Activated naive CD4-positive, alpha-beta T cell (primary cell): ENCODE measurements at places on chromosomes 5 and 9.

DNA sequence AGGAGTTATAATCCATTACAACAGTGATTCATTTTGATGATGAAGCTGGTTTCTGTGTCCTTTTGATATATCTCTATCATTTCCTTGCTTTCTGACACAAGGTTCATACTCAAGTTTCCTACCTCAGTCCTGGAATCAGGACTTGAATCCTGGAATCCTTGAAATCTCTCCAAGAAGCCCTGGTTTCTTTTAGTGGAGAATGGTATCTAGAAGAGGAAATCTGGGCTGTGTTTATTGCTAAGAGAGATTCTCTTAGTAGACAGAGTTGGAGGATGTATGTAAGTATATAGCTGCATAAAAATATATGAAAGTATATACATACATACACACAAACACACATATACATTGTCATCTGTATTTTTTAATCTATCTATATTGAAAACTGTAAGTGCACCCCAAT is 114.4 kb downstream of the GCNT1 start:
- DNase-seq: no peak

DNA sequence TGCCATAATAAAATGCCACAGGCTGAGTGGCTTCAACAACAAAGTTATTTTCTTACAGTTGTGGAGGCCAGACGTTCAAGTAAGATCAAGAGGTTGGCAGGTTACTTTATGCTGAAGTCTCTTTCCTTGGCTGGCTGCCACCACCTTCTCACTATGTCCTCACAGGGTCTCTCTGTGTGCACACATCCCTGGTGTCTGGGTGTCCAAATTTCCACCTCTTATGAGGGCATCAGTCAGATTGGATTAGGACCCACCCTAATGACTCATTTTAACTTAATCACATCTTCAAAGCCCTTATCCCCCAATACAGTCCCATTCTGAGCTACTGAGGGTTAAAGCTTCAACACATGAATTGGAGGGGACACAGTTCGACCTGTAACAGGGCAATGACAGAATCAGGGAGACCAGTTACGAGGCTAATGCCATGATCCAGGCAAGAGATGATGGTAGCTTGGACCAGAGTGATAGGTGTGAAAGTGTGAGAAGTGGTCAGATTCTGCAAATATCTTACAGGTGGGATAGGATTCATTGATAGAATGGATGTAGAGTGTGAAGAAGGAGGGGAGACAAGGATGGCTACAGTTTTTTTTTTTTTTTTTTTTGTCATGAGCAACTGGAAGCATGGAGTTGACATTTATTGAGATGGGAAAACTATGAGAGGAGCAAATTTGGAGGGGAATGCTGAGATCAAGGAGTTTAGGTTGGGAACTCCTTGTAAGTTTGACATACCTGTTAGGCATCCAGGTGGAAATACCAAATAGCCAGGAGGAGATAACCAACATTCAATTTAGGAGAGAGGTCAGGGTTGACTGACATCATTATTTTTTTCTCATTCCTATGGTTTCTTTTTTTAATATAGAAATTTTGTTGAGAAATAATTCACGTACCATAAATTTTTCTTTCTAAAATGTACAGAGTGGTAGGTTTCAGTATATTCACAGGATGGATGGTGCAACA is 39.6 kb upstream of the FGF1 start:
- DNase-seq: no peak

- peak; percentile 39 for DNase-seq
These were observed 545 bp downstream of the CDKN2B-AS1 start for GRCh38 chr9:21995006-21995665.

GRCh38 chr9:12224449-12224848 is 468.7 kb upstream of the TYRP1 start:
- DNase-seq: no peak

- no peak for DNase-seq
These were observed 151.1 kb upstream of the CCDC152 start for GRCh38 chr5:42605490-42605889.

DNA sequence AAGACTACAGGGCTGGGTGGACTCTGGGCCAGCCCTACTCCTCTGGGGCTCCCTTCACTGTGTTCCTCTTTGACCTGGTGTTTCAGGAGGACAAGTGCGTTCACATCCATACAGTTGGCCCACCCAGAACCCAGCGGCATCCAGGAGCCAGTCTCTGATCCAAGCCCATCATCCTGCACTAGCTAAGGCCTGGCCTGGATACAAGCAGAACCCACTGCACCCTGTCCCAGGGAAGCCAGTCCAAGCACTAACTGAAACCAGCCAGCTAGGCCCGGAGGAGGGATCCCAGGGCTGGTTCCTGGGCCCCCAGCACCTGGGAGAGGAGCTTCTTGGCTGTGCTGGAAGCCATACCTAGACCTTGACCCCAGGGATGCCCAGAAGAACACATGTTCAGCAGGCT is 4.1 kb upstream of the GBGT1 start:
- no peak for DNase-seq

DNA sequence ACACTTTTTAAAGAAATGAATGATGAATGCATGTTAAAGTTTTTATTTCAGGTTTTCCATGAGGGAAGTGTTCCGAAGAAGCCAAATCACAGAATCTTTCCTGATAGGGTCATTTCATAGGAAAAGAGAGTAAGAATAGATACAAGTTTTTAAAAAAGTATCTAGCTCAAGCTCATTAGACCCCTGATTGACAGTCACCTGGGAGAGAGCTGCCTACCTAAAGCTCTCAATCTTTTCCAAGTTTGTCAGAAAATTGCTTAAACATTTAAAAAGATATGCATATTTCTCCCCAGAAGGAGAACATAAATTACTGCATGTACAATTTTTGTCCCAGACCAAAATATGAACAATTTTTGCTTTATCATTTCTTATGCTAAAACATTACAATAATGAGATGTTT is 47.9 kb upstream of the CHSY3 start:
- no peak for DNase-seq

GRCh38 chr5:131264451-131265099 is 722 bp downstream of the CDC42SE2 start:
- no peak for DNase-seq

- DNase-seq: no peak
These were observed 9.5 kb downstream of the MTRR start for GRCh38 chr5:7878381-7878873.

GRCh38 chr5:98957307-98957706 is 28.5 kb upstream of the CHD1 start:
- no peak for DNase-seq

- DNase-seq: no peak
These were observed 998.5 kb upstream of the CDH6 start for GRCh38 chr5:30195036-30195435.
